ENCODE measurements at places on chromosomes 3 and 15.

DNA sequence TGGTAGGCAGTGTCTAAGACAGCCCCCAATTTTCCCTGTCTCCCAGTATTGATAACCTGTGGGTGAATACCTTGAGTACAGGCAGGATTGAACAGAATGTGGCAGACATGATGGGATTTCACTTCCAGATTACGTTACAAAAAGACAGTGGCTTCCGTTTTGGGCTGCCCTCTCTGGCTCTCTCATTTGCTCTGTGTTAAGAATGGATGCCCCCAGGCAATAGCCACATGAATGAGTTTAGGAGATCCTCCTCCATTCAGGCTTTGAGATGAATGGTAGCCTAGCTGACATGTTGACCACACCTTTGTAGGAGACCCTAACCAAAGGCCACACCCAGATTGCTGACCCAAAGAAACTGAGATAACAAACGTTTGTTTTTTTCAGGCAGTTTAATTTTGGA, 34.3 kb downstream of the UBXN7 start:
- peak; percentile 66 for DNase-seq

GRCh38 chr3:7766530-7766929, 735.1 kb upstream of the LMCD1 start:
- DNase-seq, result no peak

DNA sequence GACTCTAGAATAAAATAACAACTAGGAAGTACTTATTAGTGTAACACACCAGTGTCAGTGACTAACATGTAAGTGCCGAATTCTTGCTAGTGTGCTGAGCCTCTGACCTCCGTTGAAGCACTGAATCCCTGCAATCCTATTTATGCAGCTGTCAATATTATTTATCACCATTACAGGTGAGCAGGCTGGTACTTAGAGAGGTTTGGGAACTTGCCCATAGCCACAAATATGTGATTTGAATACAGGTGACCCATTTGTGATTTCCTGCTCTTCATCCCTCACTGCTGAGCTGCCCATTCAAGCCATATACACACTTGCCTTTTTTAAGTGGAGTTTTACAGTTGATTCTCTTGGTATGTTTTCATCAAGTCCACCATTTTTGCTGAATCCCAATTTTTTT, 12.2 kb downstream of the EIF4E3 start:
- no peak for DNase-seq

DNA sequence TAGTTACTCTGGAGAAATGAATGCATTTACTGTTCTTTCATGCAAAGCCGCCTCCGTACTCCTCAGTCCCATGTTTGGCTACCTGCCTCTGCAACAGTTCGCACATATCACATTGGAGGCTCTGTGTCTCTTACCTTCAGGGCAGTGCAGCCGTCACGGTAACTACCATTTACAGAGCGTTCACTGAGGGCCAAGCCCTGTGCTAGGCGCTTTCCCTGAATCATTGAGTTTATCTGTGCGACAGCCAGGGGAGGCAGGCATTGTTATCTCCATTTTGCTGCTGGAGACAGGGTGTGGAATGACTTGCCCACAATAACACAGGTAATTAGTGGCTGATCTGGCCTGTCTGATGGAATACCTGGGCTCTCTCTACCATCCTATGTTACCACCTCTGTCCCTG, 115.0 kb downstream of the THSD4 start:
- no peak for DNase-seq

GRCh38 chr15:36294359-36294758, 285.1 kb upstream of the CDIN1 start:
- no peak for DNase-seq

DNA sequence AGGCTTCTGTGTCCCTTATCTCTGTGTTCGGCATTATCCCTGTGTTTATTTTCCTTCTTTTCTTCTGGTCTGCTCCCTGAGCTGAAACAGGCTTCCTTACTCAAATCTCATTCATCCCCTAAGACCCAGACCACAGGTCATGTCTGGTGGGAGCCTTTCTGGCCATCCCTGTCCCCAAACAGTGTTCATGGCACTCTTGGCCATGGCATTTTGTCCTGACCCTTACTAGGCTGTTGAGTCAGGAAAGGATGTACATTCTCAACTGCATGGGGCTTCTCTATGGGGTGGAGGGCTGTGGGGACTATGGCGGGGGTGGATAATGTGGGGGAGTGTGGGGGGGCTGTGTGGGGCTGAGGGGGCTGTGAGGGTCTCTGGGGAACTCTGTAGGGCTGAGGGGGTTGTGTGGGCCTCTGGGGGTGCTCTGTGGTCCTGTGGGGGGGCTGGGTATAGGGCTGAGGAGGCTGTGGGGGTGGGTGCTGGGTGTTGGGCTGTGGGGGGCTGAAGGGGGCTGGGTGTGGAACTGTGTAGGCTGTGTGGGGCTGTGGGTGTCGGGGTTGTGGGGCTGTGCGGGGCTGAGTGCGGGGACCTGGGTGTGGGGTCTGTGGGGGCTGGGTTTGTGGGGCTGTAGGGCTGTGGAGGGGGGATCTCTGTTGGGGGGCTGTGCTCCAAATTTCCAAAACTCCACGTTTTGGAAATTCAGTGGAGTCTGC, 64.3 kb downstream of the KLF13 start:
- DNase-seq, result no peak

DNA sequence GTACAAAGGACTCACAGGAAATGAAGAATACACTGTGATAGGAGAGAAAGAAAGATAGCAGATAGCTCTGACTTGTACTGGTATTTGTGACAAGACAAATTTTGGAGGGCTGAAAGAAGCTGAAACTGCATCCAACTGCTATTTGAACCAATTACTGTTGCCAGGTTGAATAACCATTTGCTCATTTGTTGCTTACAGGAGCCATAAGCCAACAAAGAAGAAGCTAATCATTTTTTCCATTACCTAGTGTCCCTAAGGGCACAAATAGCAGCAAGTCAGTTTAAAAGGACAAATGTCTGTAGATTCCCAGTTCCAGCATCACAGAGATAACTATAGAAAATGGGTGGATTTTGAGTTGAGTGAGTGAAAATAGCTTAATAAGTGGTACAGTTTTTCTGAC, 376.9 kb upstream of the ARPP21 start:
- DNase-seq, result no peak

DNA sequence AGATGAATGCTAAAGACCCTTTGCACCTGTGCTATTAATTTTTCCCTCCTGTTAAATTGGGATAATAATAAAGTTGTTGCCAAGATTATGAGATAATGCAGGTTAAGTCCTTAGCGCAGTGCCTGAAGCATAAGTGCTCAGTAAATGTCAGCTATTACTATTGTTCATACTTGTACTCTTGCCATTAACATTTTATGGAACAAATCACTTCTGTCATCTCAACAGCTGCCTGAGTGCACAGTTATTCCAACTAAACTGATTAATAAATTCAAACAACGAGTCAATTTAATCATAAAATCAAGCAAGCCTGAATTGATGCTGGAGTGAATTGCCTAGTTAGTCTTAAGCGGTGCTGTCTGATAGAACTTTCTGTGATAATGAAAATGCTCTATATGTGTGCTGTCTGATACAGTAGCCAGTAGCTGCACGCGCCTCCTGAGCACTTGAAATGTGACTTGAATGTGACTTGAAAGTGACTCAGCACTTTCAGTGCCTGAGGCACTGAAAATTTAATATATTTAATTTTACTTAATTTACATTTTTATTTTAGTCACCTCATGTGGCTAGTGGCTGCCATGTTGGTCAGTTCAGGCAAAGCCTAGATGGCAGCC, 198.7 kb upstream of the PFN2 start:
- DNase-seq, result no peak

DNA sequence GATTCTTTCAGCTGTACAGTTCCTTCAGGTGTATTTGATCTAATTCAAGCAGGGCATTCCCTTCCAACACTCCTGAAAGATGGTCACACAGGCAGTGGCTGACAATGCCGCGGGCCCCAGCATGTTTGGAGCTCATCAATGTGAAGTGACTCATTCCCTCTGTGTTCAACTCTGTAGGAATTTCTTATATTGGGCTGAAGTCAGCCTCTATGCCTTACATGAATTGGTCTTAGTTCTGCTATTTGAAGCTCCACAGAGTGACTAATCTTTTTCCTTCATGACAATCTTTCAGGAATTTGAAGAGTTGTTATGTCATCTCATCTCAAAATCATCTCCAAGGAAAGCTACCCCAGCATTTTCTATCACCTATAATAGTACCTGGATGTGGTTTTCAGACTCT, 142.5 kb upstream of the C2CD4B start:
- DNase-seq, result peak; percentile 8

DNA sequence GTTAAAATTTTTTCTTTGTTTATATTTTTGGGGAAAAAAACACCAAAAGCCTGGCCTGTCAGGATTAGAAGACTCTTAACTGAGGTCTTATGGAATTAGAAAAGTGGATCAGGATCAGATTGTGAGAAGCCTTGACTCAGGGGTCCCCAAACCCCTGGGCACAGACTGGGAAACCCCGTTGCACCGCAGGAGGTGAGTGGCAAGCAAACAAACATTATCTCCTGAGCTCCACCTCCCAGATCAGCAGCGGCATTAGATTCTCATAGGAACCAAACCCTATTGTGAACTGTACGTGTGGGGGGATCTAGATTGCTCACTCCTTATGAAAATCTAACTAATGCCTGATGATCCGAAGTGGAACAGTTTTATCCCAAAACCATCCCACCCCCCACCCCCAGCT, 117.2 kb downstream of the TCF12 start:
- no peak for DNase-seq

GRCh38 chr15:88512078-88512477, 34.4 kb downstream of the DET1 start:
- DNase-seq, result no peak

DNA sequence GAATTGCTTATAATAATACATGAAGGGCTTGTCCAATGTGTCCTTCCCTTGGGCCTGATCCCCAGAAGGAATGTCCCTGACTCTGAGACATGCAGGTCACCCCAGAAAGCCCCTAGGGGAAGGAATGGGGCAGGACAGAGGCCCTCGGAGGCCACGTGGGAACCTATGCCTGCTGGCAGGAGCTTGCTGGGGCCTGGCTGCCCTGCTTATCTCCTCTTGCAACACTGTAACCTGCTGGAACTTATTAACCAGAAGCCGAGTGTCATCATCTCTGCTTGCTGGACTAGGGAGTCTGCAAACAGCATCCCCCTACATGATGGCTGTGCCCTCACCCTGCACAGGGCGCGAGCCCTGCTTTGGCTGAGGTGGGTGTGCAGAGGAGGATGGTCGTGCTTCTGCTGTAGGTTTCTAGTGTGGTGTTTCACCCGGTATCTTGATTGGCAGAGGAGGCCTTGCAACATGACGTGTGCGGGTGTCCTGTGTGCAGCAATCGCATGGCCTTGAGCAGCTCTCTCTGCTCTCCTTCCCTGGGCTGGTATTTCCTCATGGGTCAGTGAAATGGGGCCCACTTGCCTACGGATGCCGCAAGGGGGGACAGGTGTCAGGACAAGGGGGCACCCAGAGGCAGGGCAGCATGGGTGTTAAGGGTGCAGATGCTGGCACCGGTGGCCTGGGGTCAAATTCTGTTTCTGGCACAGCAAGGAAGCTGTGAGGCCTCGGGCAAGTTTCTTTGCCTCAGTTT, 5.0 kb downstream of the CHST13 start:
- DNase-seq, result no peak

GRCh38 chr3:126469479-126469878, 6.2 kb downstream of the ZXDC start:
- no peak for DNase-seq

DNA sequence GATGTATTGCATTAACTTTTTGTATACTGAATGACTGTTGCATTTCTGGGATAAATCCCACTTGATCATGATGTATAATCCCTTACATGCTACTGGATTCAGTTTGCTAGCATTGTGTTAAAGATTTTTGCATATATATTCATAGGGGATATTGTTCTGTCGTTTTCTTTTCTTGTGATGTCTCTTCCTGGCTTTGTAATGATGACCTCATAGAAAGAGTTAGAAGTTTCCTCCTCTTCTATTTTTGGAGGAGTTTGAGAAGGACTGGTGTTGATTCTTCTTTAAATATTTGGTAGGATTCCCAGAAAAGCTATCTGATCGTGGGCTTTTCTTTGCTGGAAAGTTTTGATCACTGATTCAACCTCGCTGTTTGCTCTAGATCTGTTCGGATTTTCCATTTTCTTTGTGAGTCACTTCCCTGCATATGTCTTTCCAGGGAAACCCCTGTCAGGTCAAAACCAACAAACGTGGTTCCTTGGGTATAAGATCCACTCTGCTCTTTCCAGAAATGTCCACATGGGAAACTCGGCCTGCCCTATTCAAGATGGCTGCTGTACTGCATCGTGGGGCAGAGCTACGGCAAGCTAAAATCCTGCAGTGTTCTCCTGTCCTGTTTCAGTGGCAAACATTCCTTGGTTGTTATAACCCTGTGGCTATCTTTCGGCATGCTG, 120.4 kb downstream of the GABRG3 start:
- DNase-seq, result no peak

- DNase-seq, result no peak
Observed at GRCh38 chr3:40397912-40398311, 10.9 kb downstream of the ENTPD3 start.

- DNase-seq, result peak; percentile 56
Observed at GRCh38 chr3:146732325-146732724, 127.2 kb upstream of the PLSCR5 start.

- peak; percentile 85 for DNase-seq
Observed at GRCh38 chr3:12967606-12968351, 105.5 kb downstream of the IQSEC1 start.

GRCh38 chr3:55650011-55650410, 162.9 kb upstream of the WNT5A start:
- no peak for DNase-seq

GRCh38 chr3:118766306-118766669, 268.4 kb downstream of the IGSF11 start:
- DNase-seq, result no peak

DNA sequence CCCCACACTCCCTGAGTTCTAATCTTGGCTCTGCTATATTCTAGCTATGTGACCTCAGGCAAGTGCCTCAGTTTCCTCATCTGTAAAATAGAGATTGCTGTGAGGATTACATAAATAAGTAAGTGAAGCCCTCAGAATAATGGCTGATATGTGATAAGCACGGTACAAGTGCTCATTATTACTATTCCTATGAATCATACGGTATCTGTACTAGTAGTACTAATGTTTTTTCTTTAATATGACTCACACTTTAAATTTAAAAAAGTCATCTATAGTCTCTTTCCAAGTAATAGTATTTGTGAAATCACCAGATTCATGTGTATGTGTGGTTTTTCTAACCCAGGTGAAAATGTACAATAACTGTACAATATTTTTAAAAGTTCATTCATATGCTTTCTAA, 58.7 kb downstream of the CLDN11 start:
- DNase-seq, result no peak

GRCh38 chr3:63912768-63913588, 795 bp upstream of the SCAANT1 start:
- DNase-seq, result peak; percentile 23

GRCh38 chr3:137835096-137835495, 71.0 kb downstream of the SOX14 start:
- no peak for DNase-seq

- DNase-seq, result no peak
Observed at GRCh38 chr15:64896371-64897069, 15.2 kb upstream of the ANKDD1A start.

DNA sequence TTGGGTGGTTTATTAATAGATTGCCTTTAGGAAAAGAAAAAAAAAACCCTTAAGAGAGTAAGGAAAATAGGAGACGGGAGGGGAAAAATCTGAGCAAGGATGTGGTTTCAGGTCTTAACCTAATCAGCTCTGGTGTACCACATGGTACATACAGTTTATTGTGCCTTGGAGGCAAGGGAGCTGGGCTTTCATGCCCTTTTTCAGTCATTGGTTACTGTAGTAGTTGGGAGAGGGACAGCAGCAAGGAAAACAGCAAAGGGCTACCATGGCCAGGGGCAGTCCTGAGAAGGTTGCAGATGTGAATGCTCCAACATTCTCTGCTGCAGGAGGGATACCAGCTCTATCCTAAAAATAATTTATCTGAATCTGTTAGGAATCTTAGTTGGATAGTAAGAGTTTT, 5.9 kb downstream of the CMC1 start:
- DNase-seq, result no peak

Data from SK-MEL-5 (cell line).